Stimulated activated CD4-positive, alpha-beta T cell treated with anti-CD3 and anti-CD28 coated beads, Interleukin-1b, Interleukin-23, amount 100 ng/mL, for 1 hour (primary cell): ENCODE measurements at places on chromosomes 6 and 20.

DNA sequence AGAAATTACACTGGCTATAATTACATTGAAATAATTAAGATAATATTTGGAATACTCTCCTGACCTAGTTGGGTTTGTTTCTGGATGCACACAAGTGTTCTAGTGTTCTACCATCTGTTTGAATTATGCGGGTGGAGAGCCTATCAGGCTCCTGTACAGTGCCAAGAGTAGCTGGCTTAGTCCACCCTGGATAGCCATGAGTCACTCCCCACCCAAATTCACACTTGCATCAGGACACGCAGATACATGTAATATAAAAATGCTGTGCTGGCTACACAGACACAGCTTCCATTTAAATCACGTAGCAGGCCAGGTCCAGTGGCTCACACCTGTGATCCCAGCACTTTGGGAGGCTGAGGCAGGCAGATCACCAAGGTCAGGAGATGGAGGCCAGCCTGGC lies 686.2 kb upstream of the SLC35B3 start:
- no peak for DNase-seq

GRCh38 chr6:74091136-74091793 lies 395.3 kb downstream of the CD109 start:
- no peak for DNase-seq

GRCh38 chr20:23697947-23698346 lies 9.1 kb upstream of the CST4 start:
- DNase-seq = no peak

DNA sequence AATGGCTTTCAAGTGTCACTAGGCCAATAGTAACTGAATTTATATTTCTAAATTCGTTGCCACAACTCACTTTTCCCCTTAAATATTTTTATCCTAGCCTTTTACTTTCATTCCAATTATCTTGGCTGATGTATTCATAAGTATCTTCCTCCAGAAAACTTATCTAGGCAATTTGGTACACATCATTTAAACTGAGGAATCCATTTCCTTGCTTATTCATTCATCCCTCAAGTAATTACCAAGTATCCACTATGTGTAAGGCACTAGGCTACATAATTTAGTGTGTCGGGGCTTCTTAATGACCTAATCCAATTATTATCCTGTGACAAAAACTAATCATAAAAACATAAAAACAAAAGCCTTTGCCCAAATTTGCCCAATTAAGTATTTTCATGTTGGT lies 258.3 kb upstream of the TCF21 start:
- no peak for DNase-seq

DNA sequence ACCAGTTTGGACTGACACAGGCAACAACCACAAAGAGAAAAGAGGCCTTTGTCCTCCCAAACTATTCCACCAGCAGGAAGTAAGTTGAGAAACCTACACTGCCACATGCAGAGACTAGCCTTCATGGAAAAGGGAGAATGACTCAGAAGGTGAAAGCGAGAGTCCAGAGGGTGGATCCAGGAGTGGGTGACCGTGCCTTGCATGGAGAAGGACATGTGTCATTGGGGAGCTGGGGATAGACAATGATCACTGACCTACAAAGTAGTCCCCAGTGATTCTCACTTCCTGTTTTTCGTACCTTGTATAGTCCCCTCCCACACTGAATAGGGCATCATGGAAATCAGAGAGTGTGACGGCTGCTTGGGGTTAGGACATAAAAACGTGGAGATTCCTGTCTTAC lies 91.9 kb downstream of the MYLK4 start:
- no peak for DNase-seq

DNA sequence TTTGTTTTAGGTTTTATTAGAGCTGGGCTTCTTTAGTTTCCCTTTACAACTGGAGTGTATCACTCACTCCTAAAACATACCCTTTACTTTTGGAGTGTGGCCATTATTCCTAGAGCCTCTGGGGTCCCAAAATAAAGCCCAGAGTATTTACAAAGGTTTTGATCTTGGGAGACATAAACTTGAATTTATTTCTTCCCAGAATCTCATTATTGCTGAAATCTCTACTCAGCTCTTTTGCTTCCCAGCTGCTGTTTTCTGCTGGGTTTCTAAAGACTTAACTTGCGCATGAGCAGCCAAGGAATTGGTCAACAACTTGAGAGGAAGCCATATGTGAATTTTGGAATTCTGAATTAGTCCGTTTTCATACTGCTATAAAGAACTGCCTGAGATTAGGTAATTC lies 94.5 kb upstream of the NRSN1 start:
- DNase-seq = no peak

DNA sequence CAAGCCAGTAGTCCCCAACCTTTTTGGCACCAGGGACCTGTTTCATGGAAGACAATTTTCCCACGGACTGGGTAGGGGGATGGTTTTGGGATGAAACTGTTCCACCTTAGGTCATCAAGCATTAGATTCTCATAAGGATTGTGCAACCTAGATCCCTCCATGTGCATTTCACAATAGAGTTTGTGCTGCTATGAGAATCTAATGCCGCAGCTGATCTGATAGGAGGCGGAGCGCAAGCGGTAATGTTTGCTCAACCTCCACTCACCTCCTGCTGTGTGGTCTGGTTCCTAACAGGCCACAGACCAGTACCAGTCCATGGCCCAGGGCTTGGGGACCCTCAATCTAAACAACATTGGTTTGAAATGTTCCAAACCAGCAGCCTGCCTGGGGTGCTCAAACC lies 137.0 kb upstream of the STXBP5 start:
- DNase-seq = no peak

DNA sequence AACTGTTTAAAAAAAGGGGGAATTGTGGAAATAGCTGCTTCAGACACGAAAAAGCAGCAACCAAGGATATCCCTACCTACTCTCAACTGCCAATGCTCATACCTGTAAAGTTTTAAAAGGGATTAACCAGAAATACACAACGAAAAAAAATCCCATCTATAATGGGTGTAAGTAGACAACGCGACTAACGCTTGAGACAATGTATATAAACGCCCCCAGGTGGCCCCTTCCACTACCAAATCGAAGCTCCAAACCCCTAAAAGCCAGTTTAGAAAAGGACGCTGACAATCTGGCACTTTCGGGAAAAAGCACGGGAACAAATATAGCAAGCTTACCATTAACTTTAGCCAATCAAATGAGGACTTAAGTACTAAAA lies 94.5 kb upstream of the BTN3A2 start:
- DNase-seq = no peak

DNA sequence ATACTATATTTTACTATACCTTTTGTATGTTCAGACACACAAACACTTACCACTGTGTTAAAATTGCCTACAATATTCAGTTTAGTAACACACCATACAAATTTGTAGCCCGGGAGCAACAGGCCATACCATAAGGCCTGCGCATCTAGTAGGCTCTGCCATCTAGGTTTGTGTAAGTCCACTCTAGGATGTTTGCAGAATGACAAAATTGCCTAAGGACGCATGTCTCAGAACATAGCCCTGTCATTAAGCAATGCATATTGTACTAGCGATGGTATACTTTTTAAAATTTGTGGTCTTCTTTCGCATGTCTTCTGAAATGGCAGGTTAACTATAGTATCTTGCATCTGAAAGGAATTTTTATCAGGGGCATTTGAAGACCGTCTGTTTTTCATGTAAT lies 26.6 kb upstream of the MAP7 start:
- DNase-seq = no peak

GRCh38 chr6:131382631-131383030 lies 190.4 kb upstream of the ARG1 start:
- DNase-seq = no peak
